Activated CD4-positive, alpha-beta T cell treated with anti-CD3 and anti-CD28 coated beads for 4 hours (primary cell): ENCODE measurements at places on chromosomes 5 and 9.

DNA sequence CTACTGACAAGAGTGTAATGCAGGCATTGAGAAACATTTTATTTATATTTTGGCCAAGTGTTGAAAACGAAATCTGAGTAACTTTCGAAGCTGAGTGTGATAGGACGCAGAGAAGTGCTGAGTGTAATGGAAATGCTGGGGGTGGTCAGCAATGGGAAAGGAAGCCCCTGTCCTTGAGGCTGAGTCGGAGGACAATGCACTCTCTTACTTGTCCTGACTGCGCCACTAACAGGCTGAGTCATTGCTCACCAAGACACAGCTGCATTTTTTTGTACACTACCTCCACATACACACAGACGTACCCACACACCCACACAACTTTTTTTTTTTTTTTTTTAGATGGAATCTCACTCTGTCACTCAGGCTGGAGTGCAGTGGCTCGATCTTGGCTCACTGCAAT, 637.7 kb downstream of the SLCO4C1 start:
- DNase-seq = no peak

- DNase-seq = no peak
Measured at GRCh38 chr5:172999372-172999973, 15.9 kb downstream of the ATP6V0E1 start.

- DNase-seq = no peak
Measured at GRCh38 chr9:115035841-115036612, 81.9 kb downstream of the TNC start.

DNA sequence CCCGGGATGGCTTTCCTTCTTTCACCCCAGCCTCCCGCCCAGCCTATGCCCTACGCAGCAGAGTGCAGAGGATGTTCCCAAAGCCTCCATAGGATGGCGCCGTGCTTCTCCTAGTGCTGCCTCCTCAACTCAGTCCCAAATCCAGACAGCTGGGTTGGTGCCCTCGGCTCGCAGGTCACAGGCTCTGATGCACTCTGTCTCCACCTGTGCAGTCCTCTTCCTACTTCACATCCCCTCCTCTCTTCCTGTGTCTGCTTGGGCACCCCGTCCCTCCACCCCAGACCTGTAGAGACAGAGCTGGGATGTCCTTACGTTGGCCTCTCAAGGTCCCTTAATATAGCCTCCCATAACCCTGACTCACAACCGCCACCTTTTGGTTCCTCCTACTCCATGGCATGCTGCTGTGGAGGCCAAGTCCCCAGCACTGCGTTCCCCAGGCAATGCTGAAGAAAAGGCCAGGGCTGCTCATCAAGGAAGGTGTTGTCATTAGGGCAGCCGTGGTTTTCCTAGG, 314.4 kb downstream of the GADD45G start:
- peak; percentile 11 for DNase-seq

DNA sequence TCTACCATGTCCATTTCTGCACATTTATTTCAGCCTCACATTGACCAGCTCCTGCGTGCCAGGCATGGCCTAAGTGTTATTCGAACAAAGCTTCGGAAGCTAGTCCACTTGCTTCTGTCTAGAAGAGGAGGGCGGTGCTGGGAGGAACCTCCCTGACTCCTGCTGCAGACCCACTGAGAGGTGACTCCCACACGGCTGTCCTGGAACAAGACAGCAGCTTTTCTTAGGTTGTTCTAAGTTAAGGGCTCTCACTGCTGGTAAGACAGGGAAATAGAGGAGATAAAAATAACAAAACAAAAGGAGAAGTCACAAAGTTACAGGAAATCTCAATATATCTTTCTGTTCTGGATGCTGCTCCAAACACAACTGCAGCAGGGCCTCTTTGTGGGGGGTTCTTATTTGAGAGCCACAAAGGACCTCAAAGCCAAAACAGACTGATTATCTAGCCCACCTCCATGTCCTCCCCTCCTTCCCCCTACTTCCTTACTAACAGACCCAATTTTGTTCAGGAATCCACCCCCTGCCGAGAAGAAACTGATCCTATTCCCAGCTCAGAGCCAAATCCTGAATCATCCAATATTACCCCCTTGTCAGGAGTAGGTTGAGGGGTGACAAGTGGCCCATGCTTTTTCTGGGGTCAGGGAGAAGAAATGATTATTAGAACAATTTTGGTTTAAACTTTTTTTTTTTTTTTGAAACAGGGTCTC, 28.4 kb upstream of the KCNIP1 start:
- no peak for DNase-seq

GRCh38 chr5:150562832-150563231, 54.9 kb downstream of the NDST1 start:
- no peak for DNase-seq

- DNase-seq = no peak
Measured at GRCh38 chr5:133936651-133937015, 31.8 kb downstream of the C5orf15 start.

DNA sequence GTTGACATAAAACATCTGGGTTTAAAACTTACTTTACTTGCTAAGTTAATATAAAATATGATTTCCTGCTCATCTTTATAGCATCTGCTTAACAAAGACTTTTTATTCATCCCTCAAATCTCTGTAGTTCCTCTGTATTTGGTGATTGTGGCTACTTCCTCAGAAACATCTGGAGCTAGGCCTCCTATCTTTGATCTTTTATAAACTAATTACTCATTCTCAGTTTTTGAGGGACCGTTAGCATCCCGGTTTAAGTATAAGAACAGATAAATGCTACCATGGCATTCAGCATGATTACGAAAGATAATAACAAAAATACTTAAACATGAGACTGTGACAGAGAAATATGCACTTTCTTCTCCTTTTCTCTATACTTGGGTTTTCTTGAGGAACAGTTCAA, 85.3 kb downstream of the SLC38A9 start:
- no peak for DNase-seq

GRCh38 chr5:155303120-155303519, 289.6 kb downstream of the KIF4B start:
- DNase-seq = no peak

GRCh38 chr9:36976371-36977030, 57.6 kb downstream of the PAX5 start:
- DNase-seq = no peak

DNA sequence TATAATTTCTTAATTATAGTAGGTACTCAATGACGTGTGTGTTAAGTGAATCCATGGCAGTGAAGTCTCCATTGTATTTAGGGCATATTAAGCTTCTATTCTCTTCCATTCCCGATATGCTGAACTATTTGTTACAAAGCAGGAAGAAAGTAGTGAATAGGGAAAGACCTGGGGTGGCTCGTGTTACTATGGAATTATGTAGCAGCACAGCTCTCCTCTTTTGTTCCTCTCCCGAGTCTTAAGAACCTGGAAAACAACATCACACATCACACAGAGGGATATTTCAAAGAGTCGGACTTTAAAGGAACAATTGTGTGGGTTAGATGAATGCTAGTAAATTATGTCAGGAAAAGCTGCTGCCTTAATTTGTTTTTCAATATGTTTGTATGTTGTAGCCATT, 131.8 kb downstream of the PCSK5 start:
- no peak for DNase-seq

DNA sequence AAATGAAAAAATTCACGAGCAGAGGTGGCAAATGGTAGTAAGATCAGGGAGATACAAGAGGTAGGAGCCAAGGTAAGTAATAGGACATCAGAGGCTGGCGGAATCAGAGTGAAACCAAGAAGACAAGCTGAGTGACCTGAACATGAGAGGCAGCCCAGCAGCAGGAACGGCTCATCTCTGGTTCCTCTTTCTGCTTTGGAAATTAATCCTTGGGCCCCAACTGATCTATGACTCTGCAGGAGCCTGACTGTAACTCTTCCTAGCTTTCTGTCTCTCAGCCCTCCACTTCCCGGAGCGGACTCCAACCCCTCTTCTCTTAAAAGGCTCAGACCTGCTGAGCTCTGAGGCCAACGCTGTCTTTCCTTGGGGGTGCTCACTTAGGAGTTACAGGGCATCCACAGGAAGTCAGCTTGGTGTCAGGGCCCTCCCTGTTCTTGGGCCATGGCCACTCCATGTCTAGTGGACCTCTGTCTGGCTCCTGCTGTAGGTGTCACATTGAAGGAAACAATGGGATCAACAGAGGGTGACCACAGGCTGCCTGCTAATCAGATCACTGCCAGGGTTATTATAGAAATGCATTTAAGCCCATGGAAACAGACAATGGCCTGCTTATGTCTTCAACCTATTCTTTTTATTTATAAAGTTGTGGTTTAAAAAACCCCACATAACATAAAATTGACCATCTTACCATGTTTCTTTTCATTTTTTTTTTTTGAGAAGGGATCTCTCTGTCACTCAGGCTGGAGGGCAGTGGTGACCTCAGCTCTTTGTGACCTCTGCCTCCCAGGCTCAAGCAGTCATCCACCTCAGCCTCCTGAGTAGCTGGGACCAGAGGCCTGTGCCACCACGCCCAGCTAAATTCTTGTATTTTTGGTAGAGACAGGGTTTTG, 22.5 kb upstream of the SHB start:
- no peak for DNase-seq

DNA sequence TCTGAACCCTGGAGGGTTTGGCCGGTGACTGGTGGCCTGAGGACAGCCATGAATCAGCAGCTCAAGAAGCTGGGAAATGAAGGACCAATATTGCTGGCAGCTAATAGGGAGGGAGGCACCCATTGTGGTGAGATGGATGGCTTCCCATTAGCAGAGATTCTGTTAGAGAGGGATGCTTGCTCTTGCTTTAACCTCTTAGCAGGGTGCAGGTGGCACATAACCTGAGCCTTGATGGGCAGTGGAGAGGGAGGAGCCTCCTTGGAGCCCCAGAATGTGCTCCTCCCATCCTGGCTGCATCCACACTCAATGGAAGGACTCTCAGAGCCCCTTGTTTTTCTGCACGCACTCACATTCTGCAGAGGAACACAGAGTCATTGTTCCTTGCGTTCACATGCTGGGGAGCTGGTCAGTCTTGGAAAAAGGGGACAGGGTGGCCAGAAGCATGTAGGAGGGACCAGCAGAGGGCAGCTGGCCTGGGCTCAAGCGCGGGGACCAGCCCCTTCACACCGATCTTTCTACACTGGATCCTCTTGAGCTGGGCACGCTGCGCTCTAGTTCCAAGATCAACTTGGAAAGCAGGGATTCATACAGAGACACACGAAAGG, 161.8 kb downstream of the MED10 start:
- DNase-seq = no peak

- DNase-seq = no peak
Measured at GRCh38 chr5:177350776-177351391, 584 bp downstream of the LMAN2 start.

DNA sequence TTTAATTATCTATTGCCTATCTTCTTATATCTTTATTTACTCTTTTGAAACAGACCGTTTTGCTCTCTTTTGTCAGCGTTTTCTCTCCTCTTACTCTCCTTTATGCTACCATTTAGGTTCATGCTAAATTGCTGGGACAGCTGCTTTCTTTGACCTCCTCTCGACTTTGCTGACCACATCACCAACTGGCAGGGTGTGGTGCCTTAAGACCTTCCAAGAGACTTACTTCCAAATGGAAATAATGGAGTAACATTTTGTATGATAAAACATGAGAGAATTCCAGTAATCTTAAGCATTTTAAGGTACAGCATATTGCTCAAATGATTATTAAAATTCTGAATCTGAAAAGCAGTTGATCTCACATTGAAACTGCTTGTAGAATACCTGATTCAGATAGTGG, 71.5 kb upstream of the MEF2C start:
- DNase-seq = no peak

DNA sequence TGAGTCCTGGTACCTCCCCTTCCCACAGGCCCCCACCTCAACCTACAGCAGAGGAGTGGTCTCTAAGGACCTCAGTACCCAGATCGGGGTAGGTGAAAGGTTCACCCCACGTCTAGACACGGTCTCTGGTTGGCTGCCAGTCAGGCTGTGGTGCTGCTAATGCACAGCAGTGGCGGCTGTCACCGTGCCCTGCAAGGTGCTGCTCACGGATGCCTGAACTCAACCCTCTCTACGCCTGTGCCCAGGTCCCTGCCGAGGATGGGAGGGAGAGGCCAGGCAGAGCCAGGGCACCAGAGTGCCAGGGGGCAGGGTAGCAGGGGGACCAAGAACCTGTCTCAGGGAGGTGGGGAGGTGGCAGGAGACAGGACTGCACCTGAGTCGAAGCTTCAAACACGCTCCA, 14.3 kb downstream of the IER5L start:
- no peak for DNase-seq

- no peak for DNase-seq
Measured at GRCh38 chr5:167375125-167375524, 916.3 kb upstream of the WWC1 start.

DNA sequence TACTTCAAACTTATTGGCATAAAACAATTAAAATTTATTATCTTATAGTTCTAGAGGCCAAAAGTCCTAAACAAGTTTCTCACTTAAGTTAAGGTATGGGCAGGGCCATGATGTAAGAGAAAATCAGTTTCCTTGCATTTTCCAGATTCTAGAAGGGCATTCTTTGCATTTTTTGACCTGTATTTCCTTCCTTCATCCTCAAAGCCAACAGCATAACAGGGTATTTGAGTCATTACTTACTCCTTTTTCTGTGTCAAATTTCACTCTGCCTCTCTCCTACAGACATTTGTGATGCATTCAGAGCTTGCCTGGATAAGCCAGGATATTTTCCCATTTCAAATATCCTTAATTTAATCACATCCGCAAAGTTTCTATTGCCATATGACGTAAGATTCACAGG, 1499.0 kb downstream of the EFNA5 start:
- no peak for DNase-seq

DNA sequence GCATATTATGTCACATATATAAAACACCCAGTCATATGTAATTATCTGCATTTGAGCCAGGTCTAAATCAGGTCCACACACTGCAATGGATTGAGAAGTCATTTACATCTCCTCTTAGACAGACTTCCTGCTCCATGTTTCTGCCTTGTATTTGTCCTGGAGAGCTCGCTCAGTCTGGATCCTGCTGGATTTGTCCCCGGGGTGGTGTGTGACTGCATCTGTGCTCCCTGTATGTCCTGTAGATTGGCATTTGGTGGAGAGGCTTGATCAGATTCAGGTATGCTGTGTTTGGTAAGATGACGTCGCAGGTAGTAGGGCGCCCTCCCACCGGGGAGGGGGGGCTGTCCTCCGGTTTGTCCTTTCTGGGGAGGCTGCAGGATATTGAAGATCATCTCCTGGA, 33.6 kb upstream of the IER5L start:
- no peak for DNase-seq

GRCh38 chr9:112677040-112677439, 40.9 kb downstream of the INIP start:
- DNase-seq = no peak
